Fibroblast of villous mesenchyme (primary cell): ENCODE measurements at places on chromosomes 13 and 19. TPM values are rescaled to one million over a fixed set of nuclear protein-coding genes. Genes with fewer than 3 reads are reported as not detected.

Gene LSR
- total RNA-seq = 0.86 and 1.6 TPM in 2 replicates

Gene ZNF320
- 6.4 and 18.6 TPM in 2 replicates for total RNA-seq

DNA sequence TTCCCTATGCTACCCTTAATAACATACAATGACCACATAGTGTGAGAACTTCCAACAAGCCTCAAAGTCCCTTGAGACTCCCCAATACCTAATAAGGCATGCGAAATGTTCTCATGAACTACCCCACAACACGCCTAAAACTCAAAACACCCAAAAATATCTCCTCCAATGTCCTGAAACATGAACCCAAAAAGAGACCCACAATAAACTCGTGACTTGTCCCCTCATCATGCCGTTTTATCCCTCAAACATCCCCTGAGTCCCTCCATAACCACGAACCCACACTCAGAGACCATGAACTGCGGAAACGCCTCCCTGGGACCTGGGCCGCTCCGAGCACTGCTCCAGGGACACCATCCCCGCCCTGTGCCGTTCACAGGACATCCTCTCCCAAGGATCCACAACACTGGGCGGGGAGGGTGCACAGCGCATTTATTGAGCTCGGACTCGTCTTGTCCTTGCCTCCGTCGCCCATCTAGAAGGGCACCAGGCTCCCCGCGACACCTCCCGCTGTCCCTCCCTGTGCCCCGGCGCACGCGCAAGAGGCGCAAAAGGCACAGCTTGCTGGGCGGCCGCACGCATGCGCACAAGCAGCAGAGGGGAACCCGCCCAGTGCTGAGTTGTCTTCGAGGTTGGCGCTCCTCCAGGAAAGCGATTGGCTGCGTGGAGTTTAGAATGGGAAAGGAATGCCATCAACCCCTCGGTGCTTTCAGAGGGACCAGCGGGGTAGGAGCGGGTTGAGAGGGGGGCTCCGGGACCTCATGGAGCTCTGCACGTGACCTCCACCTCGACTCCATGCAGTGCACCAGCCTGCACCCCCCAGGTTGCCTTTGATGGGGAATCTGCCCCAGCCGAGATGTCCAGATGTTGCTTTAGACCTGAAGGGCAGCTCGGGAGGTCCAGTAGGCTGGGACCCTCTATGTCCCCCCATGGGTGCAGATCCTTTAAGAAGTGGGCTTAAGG is 8.8 kb downstream of the FXYD3 start:
- DNase-seq = peak; percentile 88

DNA sequence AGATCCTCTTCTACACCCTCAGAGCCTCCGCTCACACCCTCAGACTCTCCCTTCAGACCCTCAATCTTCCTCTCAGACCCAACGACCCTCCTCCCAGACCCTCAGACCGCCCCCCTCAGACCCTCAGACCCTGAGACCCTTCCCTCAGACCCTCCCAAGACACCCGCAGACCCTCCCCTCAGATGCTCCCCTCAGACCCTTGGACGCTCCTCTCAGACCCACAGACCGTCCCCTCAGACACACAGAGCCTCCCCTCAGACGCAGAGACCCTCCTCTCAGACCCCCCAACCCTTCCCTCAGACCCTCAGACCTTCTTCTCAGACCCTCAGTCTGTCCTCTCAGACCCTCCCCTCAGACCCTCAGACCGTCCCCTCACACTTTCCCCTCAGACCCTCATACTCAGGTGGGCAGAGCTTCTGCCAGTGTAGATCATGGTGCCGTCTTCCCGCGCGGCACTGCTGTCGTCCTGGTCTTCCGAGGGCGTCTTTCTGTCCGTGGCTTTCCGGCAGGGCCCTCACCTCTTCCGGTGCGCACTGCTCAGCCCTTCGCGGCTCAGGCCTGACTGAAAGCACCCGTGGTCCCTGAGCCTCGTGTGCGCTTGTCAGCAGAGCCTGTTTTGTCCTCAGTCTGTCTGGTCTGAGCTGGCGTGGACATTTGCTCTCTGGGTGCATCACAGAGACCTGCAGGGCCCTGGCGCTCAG is 18.9 kb upstream of the TFDP1 start:
- no peak for DNase-seq

- DNase-seq = no peak
Observed at GRCh38 chr19:45761714-45762113, 7.3 kb downstream of the SIX5 start.

GRCh38 chr19:33098055-33098534 is 17.1 kb downstream of the GPATCH1 start:
- DNase-seq = no peak

Gene CPAMD8
- 0.43 and 0.64 TPM in 2 replicates for total RNA-seq

GRCh38 chr13:95289020-95289444 is 12.2 kb downstream of the ABCC4 start:
- peak; percentile 78 for DNase-seq

DNA sequence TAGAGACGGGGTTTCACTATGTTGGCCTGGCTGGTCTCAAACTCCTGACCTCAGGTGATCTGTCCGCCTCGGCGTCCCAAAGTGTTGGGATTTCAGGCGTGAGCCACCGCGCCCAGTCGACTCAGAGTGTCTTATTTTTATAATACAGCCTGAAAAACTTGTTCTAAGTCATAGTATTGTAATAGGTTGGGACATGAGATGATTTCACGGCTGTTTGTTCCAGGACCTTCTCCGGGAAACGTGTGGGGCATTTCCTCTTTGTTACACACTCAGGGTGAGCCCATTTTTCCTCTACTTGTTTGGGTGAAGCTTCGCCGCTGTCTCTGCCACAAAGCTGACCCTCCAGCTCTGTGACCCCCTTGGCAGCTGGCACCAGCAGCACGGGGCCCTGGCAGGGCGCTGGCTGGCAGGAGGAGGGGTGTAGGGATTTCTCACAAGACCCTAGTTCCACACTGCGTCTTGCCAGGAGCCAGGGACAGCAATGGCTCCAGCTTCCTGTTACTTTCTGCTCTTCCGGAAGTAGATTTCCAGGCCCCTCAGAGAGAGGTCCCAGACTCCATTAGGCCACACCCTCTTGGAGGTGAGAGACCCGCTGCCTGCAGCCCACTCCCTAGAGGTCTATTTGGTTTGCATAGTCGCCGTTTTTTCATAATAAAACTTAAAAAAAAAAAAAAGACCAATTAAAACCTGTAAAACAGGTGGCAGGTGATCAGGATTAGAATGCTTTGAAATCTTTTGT is 15.6 kb downstream of the FGF21 start:
- DNase-seq = no peak
